ENCODE measurements at places on chromosomes 11 and 22.

DNA sequence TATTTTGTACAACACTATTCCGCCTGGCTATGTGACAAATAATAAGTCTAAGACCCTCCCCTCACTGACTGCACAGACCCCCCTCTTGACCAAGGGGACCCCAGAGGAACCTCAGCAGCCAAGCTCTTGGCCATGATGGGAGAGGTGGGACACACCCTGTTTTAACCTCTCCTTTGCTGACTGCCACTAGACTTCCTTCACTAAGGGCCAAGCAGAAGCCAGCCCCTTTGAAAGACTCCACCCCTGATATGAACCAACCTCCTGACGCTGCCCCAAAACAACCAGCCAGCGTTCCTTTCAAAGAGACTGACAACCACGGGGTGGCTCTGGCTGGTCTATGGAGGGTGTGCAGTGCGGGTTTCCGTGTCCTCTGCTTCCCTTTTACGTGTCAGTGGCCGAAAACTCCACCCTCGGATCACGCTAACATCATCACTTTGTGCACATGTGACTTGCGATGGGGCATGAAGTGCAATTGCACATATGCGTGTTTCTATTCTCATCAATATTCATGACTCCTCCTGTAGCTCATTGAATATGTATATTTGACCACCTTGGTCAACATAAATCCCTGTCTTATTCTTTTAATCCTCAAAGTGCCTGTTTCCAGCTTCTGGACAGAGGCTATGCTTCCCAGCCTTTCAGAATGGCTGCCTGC, 643.9 kb downstream of the TBC1D22A start:
- H3K27ac ChIP-seq = no peak overlapping the region
- peaks cover 8% of the 10 kb centered on the region for H3K27me3 ChIP-seq
- no peaks in the 10 kb centered on the region for H3K4me1 ChIP-seq
- no peak for DNase-seq
- no peak overlapping the region for H3K4me3 ChIP-seq
- H3K36me3 ChIP-seq = no peaks in the 10 kb centered on the region

GRCh38 chr11:112881461-112881860, 79.8 kb upstream of the NCAM1 start:
- DNase-seq = peak; percentile 78
- no peaks in the 10 kb centered on the region for H3K36me3 ChIP-seq
- H3K4me3 ChIP-seq = no peak overlapping the region

- H3K36me3 ChIP-seq = no peaks in the 10 kb centered on the region
- no peak for DNase-seq
- no peak overlapping the region for H3K4me3 ChIP-seq
- no peak overlapping the region for H3K27ac ChIP-seq
- no peaks in the 10 kb centered on the region for H3K27me3 ChIP-seq
These were observed 271.6 kb upstream of the NARS2 start for GRCh38 chr11:78846269-78846668.

DNA sequence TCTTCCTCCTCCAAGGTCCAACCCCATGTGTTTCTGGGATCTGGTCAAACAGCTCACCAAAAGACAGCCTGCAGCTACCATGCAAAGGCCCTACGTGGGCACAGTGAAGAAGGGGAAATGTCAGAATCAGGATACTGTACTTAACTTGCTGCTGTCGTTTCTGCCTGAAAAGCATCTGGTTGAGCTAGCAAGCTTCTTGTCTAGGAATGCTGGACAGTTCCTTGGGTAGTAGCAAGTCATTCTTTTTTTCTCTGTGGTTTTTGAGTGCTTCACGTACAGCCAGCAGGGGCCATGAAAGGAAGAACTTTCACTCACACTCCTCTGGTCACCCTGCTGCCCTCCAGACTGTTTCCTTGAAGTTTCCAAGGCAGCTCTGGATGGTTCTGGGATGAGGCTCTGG, 24.7 kb downstream of the RCOR2 start:
- H3K4me1 ChIP-seq = peaks cover 9% of the 10 kb centered on the region
- peaks cover 35% of the 10 kb centered on the region for H3K36me3 ChIP-seq
- H3K27ac ChIP-seq = no peak overlapping the region
- no peak for DNase-seq

- no peak overlapping the region for H3K27ac ChIP-seq
- H3K4me3 ChIP-seq = no peak overlapping the region
- peaks cover 2% of the 10 kb centered on the region for H3K4me1 ChIP-seq
- peaks cover 17% of the 10 kb centered on the region for H3K36me3 ChIP-seq
- no peaks in the 10 kb centered on the region for H3K27me3 ChIP-seq
- DNase-seq = no peak
These were observed 26.3 kb downstream of the RNF141 start for GRCh38 chr11:10514709-10515108.

Data from neuronal stem cell (in vitro differentiated cells).